ENCODE measurements at places on chromosomes 5 and 9.

GRCh38 chr5:139368613-139369012, 14.5 kb downstream of the SLC23A1 start:
- DNase-seq = no peak

DNA sequence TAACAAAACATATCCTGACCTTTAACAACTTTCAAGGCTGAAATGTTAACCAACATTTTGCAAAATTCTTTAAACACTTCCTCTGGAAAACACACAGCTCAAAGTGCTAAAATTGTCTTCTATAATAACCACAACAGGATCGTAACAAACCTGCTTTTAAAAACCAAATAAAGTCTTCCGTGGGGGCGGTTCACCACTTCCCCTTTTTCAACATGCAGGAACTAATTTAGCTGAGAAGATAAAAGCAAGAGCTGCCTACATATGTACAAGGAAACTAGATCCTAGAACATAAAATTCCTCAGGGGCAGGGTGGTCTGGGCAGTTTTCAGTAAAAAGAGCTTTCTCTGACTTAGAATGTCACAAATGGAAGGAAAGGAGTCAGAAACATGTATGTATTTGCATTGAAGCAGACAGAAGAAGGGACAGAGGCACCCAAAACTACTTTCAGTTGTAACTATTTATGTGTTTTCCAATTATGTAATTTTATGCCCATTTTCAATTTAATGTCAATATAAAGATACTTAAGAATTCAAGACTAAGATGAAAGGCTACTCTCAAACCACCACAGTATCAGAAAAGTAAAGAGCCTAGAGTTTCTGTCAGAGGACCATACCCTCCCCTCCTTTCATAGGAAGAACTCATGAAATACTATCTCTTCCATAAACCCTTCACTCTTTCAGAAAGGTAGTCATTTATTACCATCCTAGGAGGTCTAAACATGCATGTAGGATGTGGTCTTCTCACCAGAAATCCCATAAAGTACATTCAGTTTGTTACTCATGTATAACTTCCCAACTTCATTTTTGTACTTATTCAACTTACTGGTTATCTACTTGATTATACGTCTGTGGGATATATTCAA, 185.9 kb upstream of the RASA1 start:
- DNase-seq = no peak

DNA sequence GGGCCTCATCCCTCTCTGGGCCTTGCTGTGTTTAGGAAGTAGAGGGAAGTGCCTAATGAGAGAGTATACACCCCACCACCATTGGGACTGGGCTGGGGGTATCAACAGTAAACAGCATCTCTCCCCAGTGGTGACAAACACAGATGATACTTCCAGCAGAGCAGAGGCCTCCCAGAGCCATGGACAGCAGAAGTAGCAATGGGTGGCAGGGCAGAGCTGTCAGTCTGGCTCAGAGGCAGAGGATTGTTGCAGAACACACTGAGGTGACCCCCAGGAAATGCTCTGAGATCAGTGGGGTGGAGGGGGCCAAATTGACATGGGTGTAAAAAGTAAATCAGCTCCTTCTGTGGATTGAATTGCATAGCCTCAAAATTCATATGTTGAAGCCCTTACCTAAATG, 12.1 kb upstream of the P4HA2 start:
- no peak for DNase-seq

DNA sequence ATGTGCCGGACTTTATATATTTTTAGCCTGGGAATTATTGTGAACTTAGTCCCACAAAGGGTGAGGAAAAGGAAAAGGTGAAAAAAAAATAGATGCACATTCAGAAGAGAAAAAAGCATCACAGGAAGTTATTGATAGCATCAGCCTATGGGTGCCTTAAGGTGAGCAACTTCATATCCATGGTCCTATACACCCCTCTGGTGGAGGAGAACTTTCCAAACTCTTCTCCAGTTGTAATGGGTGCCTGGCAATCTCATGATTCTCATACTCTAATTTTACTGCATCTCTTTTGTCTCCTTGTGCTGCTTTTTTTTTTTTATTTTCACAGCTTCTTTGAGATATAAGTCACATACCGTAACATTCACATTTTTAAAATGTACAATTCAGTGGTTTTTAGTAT, 107.4 kb downstream of the JAKMIP2 start:
- DNase-seq = no peak

DNA sequence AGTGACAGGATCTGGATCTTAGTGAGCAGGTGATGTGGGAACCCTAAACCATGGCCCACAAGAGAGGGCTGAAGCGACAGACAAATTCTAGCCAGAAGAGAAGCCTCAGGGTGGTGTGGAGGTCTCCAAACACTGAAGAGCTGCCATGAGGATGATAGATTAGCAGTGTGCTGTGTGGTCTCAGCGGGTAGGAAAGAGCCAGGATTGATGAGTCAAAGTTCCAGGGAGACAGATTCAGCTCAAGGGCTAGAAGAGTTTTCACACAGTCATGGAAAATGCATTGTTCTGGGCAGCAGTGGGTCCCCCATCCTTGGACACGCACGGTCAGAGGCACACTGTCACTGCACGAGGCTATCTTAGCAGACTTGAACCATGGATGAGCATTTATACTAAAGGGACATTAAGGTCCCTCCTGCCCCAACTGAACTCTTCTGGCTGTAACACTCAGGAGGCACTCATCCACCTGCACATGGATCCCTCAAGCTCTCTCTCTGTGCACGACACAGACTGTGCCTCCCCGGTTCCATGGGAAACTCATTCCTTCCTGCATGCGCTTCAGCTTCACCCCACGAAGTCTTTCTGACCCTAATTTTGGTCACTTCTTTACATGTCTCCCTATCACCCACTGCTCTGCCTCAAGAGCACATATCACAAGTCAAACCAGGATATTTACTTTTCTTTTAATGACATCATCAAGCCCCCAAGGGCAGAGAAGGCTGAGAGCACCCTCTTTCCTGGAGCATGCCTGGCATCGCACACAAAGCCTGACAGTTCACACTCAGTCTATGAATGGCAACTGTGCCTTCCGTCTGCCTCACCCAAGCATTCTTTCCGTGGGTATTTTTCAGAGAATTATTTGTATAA, 84.8 kb downstream of the TLE1 start:
- no peak for DNase-seq

DNA sequence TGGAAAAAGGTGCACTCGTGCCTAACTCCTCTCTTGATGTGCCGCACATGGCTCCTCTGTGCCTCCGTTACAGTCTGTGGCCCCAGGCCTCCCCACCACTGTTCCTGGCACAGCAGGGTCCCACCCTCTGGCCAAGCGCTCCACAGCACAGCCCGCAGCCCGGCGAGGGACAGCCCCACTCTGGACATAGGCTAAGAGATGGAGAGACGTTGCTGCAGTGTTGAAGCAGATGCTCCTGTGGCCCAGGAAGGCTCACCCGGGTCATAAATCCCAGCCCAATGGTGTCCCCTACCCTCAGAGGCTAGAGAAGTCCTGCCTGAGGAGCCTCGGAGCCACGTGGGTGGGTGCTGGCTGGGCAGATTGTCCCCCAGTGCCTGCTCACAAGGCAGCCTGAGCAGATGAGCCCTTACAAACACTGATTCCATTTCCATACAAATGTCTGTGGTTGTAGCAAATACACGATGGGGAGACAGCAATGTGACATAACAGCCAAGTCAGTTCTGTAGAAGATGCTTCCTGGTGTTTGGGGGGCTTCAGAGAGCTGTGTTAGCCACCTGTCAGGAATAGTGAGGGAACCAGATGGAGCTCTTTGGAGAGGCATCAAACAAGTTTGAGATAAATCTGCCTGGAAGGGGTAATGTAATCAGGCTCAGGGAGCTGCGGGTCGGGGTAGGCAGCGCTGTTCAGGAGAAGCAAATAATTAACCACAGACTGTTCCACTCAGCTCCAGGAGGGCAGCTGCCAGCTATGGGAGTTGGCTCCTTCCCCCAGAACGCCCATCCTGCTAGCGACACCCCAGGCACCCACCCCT, 41.7 kb downstream of the C5orf15 start:
- no peak for DNase-seq

Data from activated CD8-positive, alpha-beta memory T cell treated with anti-CD3 and anti-CD28 coated beads for 1 hour (primary cell).